ENCODE measurements at places on chromosomes 3 and 15.
A peak's percentile ranks its signal among the peaks of the same experiment; 100 is the strongest.

DNA sequence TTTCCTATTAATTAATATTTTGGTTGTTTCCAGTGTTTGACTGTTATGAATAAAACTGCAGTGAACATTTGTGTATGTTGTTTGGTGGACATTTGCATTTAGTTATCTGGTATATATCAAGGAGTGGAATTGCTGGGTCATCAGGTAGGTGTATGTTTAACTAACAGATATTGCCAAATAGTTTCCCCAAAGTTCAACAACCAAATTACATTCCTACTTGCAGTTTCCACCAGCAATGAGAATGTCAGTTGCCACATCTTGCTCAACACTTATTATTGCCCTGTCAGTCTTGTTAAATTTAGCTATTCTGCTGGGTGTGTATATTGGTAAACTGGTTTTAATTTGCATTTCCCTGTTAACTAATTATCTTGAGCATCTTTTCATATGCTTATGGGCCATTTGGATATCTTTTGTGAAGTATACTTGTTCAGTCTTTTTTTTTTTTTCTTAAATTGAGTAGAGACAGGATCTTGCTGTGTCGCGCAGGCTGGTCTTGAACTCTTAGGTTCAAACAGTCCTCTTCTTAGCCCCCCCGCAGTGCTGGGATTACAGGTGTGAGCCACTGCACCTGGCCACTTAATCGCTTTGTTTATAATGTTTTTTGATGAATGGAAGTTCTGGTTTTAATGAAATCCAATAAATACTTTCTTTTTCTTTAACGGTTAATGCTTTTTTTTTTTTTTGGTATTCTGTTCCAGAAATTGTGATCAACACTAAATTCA, 7.9 kb downstream of the FEM1B start:
- peak overlapping the region; percentile 41 for H3K4me3 ChIP-seq
- peak overlapping the region; percentile 93 for H3K27ac ChIP-seq
- peaks cover 42% of the 10 kb centered on the region for H3K4me1 ChIP-seq

DNA sequence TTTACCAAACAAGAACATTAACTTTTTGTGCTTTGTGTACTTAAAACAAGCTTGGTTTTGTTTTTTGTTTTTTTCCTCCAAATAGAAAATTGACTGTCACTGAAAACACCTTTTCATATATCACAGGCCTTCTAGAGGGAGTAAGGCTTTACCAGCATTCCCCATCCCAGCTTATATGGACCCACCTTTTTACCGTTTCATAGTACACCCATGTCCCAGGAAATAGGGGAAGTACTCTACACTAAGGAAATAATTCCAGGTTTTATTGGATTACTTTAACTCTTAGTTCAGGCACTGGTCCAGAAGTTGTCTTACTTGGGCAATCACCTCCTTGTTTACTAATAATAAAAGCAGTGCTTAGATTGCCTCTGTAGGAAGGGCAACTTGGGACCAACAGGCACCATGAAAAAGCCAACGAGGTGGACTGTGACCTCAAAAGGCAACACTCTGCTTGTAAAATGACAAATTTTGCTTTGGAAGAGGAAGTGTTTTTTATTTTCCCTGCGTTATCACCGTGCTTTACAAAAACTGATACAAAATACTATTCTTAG, 26.2 kb downstream of the HMG20A start:
- no peak overlapping the region for H3K4me3 ChIP-seq
- no peaks in the 10 kb centered on the region for H3K4me1 ChIP-seq
- no peaks in the 10 kb centered on the region for H3K36me3 ChIP-seq
- H3K27ac ChIP-seq: no peak overlapping the region

GRCh38 chr3:143822374-143822773, 25.9 kb downstream of the SLC9A9 start:
- peak overlapping the region; percentile 61 for H3K27ac ChIP-seq
- H3K27me3 ChIP-seq: no peaks in the 10 kb centered on the region
- no peak overlapping the region for H3K4me3 ChIP-seq
- H3K36me3 ChIP-seq: no peaks in the 10 kb centered on the region

GRCh38 chr3:177056927-177057326, 140.4 kb downstream of the TBL1XR1 start:
- peaks cover 59% of the 10 kb centered on the region for H3K4me1 ChIP-seq
- DNase-seq: no peak
- H3K4me3 ChIP-seq: no peak overlapping the region

GRCh38 chr3:8595695-8596115, 48.9 kb downstream of the SSUH2 start:
- H3K36me3 ChIP-seq: no peaks in the 10 kb centered on the region
- no peak overlapping the region for H3K4me3 ChIP-seq
- no peaks in the 10 kb centered on the region for H3K4me1 ChIP-seq
- no peak for DNase-seq

DNA sequence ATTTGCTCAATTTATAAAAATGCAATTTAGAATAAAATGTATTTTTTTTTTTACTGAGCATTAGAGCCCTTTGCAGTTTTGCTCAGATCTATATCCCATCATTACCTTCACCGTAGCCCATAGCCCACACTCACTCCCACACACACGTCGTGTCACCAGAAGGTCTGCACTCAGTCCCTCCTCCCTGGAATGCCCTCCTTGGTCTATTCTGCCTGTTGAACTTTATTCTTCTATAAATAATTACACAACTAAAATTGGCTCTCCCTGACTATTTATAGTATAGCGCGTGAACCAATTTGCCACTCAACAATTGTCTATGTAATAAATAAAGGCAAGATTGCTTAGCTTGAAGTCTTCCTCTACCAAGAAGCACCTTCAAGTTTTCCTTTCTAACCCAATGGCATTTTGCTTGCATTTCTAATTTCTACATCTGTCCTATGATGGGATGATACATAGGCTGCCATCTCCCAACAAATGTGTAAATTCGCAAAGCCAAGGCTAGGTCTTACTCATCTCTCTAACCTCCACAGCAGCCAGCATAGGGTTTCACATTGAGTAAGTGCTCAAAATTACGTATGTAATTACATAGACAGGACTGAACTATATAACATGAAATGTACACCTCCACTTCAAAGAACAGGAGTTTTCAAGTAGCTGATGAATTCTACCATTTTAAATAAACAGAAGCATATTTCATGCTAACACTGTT, 172.0 kb upstream of the HES1 start:
- H3K27ac ChIP-seq: peak overlapping the region; percentile 67
- H3K27me3 ChIP-seq: no peaks in the 10 kb centered on the region
- H3K36me3 ChIP-seq: no peaks in the 10 kb centered on the region
- DNase-seq: no peak

GRCh38 chr15:29268706-29269484, 727 bp downstream of the NSMCE3 start:
- DNase-seq: peak; percentile 45
- peaks cover 16% of the 10 kb centered on the region for H3K4me1 ChIP-seq
- no peaks in the 10 kb centered on the region for H3K36me3 ChIP-seq
- H3K27me3 ChIP-seq: no peaks in the 10 kb centered on the region
- peak overlapping the region; percentile 87 for H3K27ac ChIP-seq
- peak overlapping the region; percentile 86 for H3K4me3 ChIP-seq

GRCh38 chr15:27885201-27885600, 213.9 kb downstream of the OCA2 start:
- H3K4me1 ChIP-seq: no peaks in the 10 kb centered on the region
- no peak for DNase-seq
- H3K36me3 ChIP-seq: no peaks in the 10 kb centered on the region
- H3K27ac ChIP-seq: no peak overlapping the region
- no peaks in the 10 kb centered on the region for H3K27me3 ChIP-seq

DNA sequence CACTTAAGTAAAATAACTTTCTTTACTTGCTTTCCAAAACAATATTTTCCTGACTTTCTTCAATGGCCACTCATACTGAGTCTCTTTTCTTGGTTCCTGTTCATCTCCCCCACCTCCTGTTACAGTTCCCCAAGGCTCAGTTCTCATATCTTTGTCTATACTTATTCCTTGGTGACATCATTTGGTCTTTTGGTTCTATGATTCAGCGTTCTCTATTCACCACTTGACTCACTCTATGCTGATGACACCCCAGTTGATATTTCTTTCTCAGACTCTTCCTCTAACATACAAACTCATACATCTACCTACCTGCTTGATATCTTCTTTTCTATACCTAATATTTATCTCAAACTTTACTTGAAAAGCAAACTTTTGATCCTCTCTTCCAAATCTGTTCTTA, 85.0 kb upstream of the P3H2 start:
- no peak overlapping the region for H3K4me3 ChIP-seq
- no peaks in the 10 kb centered on the region for H3K27me3 ChIP-seq
- H3K27ac ChIP-seq: no peak overlapping the region
- no peak for DNase-seq
- H3K36me3 ChIP-seq: no peaks in the 10 kb centered on the region

GRCh38 chr3:28039829-28040228, 201.6 kb upstream of the CMC1 start:
- no peak overlapping the region for H3K4me3 ChIP-seq
- H3K36me3 ChIP-seq: no peaks in the 10 kb centered on the region
- no peaks in the 10 kb centered on the region for H3K27me3 ChIP-seq
- H3K27ac ChIP-seq: no peak overlapping the region

- H3K4me3 ChIP-seq: no peak overlapping the region
- peaks cover 65% of the 10 kb centered on the region for H3K4me1 ChIP-seq
- DNase-seq: no peak
- H3K36me3 ChIP-seq: no peaks in the 10 kb centered on the region
- peak overlapping the region; percentile 11 for H3K27ac ChIP-seq
- no peaks in the 10 kb centered on the region for H3K27me3 ChIP-seq
Measured at GRCh38 chr3:46541835-46542234, 24.3 kb downstream of the LRRC2 start.

- DNase-seq: no peak
- H3K36me3 ChIP-seq: no peaks in the 10 kb centered on the region
- H3K4me3 ChIP-seq: no peak overlapping the region
- no peaks in the 10 kb centered on the region for H3K27me3 ChIP-seq
Measured at GRCh38 chr3:177470197-177470941, 273.1 kb upstream of the TBL1XR1 start.

DNA sequence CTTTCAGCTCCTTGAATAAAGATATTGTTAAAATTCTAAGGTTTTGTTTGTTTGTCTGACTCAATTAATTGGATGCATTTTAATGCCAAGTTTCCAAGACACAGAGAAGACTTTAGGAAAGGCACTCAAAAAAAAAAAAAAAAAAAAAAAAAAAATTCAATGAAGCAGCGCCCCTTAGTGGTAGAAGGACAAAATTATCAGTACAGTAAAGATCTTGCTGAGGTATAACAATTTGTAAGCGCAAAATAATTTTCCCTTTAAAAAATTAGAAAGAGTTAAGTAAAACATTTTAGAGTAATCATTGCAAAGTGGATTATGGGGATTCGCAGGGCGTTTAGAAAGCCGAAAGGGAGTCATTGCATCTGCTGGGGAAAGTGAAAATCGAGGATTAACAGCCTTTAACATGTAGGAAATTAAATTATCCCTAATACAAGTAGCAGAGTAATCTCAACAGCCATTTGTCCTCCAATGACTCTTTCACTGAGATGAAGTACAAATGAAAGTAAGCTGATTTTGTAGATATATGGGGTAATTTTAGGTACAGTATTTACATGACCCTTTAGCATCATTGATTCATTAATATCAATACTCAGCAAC, 5.8 kb upstream of the DIS3L start:
- no peak overlapping the region for H3K4me3 ChIP-seq
- no peaks in the 10 kb centered on the region for H3K27me3 ChIP-seq
- H3K27ac ChIP-seq: no peak overlapping the region
- DNase-seq: peak; percentile 31
- 0 out of 2 replicates have a peak, but pooled peaks cover 6% of the 10 kb centered on the region for H3K4me1 ChIP-seq
- H3K36me3 ChIP-seq: no peaks in the 10 kb centered on the region

DNA sequence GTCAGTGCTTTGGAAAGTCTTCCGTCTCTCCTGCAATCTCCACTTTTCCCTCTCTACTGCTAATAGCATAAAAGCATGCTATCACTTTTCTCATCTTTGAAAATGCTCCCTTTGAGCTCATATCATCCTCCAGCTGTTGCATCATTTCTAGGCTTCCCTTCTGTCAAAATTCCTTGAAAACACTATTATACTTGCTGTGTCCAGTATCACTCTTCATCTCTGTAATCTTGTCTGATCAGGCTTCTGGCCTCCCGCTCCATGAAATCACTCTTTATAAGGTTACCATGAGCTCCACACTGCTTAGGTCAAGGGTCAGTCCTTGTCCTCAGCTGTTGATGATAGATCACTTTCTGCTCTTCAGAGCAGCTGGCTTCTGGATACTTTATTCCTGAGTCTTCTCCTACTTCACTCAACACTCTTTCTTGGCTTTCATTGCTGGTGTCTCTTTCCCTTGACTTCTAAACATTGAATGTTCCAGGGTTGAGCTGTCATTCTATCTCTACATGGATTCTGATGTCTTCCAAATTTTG, 50.9 kb upstream of the SPTSSB start:
- DNase-seq: no peak
- no peaks in the 10 kb centered on the region for H3K4me1 ChIP-seq
- H3K36me3 ChIP-seq: no peaks in the 10 kb centered on the region
- H3K4me3 ChIP-seq: no peak overlapping the region

GRCh38 chr3:55823829-55824228, 336.7 kb upstream of the WNT5A start:
- no peak for DNase-seq
- H3K36me3 ChIP-seq: no peaks in the 10 kb centered on the region
- no peaks in the 10 kb centered on the region for H3K4me1 ChIP-seq
- H3K27me3 ChIP-seq: no peaks in the 10 kb centered on the region
- H3K27ac ChIP-seq: no peak overlapping the region
- H3K4me3 ChIP-seq: no peak overlapping the region

- H3K4me3 ChIP-seq: no peak overlapping the region
- H3K36me3 ChIP-seq: no peaks in the 10 kb centered on the region
- H3K4me1 ChIP-seq: no peaks in the 10 kb centered on the region
- no peaks in the 10 kb centered on the region for H3K27me3 ChIP-seq
- no peak overlapping the region for H3K27ac ChIP-seq
Measured at GRCh38 chr3:42823351-42823750, 14.1 kb downstream of the ACKR2 start.

- no peaks in the 10 kb centered on the region for H3K36me3 ChIP-seq
- no peaks in the 10 kb centered on the region for H3K4me1 ChIP-seq
- DNase-seq: no peak
- H3K27me3 ChIP-seq: no peaks in the 10 kb centered on the region
Measured at GRCh38 chr3:30810625-30811024, 83.8 kb downstream of the GADL1 start.

GRCh38 chr15:39890621-39891020, 29.4 kb downstream of the GPR176 start:
- H3K27ac ChIP-seq: no peak overlapping the region
- H3K27me3 ChIP-seq: no peaks in the 10 kb centered on the region
- no peak overlapping the region for H3K4me3 ChIP-seq
- no peak for DNase-seq
- H3K4me1 ChIP-seq: no peaks in the 10 kb centered on the region

DNA sequence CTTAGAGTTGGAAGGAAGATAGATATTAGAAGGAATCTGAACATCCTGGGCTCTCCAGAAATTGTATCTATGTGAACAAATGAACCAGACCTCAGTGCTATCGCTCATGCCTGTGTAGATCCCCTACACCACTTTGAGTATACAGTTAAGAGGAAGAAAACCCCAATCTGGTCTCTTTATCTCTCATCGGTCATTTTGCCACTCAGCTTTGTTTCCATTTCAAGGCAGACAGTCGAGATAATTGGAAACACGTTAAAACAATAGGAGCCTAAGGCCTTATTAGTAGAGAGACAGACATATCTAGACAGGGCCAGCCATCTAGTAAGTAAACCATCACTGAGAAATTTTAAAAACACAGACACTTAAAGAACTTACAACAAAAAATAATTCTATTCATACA, 101.6 kb downstream of the MYLK start:
- H3K4me3 ChIP-seq: no peak overlapping the region
- no peaks in the 10 kb centered on the region for H3K27me3 ChIP-seq
- H3K36me3 ChIP-seq: no peaks in the 10 kb centered on the region
- no peak for DNase-seq

- peak overlapping the region; percentile 92 for H3K27ac ChIP-seq
- peaks cover 25% of the 10 kb centered on the region for H3K4me1 ChIP-seq
- peak; percentile 4 for DNase-seq
- H3K36me3 ChIP-seq: no peaks in the 10 kb centered on the region
- no peaks in the 10 kb centered on the region for H3K27me3 ChIP-seq
Measured at GRCh38 chr3:71443332-71443731, 140.2 kb downstream of the FOXP1 start.

All from MM.1S (cell line).